SW480 (cell line): ENCODE measurements at places on chromosomes 4 and X.

DNA sequence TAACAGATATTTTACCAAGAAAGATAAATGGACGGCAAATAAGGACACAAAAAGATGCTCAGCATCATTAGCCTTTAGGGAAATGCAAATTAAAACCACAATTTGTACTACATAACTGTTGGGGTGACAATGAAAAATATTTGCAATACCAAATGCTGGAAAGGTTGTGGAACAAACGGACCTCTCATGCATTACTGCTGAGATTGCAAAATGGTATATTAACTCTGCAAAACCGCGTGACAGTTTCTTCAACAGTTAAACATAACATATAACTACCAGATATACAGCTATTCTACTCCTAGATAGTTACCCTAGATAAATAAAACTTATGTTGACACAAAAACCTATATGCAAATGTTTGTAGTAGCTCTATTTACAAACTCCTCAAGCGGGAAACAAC, 6.3 kb upstream of the OTC start:
- DNase-seq: no peak

GRCh38 chrX:39929379-39930025, 168.3 kb downstream of the BCOR start:
- DNase-seq: no peak

- no peak for DNase-seq
These were observed 1024.5 kb upstream of the PCDH10 start for GRCh38 chr4:132124624-132124974.

GRCh38 chr4:8792491-8792890, 79.1 kb downstream of the HMX1 start:
- DNase-seq: no peak

DNA sequence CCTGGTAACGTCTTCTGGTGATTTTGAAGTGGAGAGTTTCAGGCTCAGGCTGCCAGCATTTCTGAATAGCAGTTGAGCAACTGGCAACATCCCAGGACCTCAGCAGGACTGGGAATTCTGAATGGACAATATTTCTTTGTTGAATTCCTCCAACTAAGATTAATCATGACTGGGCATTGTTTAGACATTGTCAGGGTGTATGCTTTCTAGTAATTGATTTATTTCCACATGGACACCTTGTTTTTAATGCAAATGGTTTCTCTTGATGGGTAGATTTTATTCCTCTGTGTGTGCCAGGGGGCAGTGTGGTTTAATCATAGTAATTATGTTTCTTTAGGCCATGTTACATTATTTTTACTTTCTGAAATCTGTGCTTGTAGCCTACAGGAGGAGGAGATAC, 1004.7 kb upstream of the LCORL start:
- DNase-seq: no peak

GRCh38 chr4:3708103-3708510, 58.1 kb upstream of the ADRA2C start:
- no peak for DNase-seq

DNA sequence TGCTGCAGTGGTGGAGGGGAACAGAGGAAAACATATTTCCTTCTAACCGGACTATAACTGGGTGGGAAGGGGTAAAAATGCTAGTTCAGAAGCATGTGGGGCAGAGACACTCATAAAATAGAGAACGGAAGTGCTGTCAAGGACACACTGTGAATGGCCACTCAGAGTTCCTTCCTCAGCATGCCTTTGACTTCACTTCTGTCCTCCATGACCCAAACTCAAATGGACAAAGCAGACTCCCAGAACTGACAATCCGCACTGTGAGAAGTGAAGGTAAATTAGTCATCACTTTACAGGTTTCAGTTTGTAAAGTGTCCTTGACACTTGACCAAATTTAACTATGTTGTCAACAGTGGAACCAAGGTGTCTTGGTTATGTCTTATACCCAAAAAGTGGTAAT, 30.2 kb upstream of the ELF2 start:
- no peak for DNase-seq

DNA sequence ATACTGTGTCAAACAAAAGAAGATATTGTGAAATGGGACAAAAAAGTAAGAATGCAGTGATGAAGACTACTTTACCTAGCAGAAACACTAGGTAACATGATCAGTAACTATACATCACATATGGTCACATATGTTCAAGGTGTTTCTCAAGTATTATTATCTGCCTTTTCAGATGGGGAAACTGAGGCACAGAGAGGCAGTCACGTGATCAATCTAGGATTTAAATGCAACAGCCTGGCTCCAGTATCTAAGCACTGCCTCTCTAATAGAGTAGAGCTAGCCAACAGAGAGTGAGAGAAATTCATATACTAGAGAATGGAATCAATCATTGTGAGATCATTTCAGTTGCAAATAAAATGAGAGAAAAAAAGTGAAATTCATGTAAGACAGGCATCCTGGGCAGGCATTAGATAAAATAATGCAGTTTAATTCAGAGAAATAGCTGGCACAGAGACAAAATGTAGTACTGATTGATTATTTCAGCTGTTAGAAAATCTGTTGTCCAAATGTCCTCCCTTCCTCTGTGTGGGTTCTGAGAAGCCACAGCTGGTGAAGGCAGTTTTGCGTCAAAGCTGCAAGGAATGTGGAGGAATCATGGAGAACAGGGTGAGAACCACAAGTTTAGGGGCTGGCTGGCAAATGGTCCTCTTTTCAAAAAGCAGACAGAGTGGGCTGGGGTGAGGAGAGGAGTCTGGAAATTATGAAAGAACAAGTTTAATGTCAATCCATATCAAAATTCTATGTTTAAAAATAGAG, 26.0 kb downstream of the SMIM43 start:
- DNase-seq: no peak

- DNase-seq: no peak
These were observed 575.5 kb upstream of the NDST4 start for GRCh38 chr4:115688961-115689360.

DNA sequence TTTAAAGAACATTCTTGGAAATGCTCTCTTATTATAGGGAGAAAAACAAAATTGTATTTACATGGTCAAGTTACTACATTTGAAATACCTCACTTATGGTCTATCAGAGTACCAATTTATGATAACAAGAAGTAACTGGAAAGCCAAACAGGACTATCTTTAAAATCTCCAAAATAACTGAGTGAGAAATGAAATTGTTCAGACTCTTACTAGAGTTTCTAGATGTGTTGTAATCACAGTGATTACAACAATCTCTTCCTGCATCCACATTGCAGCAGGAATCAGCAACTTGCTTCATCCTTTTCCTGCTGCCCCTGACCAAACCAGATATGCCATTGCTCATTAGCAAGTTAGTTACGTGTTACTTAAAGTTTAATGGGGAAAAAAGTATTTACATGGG, 245.2 kb upstream of the SMIM31 start:
- no peak for DNase-seq

- DNase-seq: peak; percentile 28
These were observed 78.1 kb downstream of the BMP15 start for GRCh38 chrX:50988649-50989048.

DNA sequence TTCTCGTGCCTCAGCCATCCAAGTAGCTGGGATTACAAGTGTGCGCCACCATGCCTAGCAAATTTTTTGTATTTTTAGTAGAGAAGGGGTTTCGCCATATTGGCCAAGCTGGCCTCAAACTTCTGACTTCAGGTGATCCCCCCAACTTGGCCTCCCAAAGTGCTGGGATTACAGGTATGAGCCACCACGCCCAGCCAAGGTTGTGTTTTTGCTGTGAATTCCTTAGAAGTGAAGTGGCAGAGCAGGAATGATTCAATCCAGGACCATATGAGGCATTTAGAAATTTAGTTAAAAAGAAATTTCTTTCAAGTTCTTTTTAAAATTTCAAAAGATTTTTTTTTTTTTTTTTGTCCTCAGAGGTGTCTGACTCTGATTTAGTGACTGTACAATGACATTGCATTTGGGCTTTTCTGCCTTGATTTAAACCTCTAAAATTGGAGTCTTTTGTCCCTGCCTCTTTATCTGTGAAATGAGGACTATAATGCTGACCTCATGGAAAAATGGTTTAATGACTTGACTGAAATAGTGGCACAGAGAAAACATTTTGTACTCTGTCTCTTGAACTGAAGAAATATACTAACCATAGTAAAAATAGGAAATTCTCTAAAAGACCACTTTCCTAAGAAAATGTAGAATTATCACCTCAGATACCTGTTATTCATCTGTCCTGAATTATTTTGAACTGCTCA, 59.9 kb downstream of the CXCL13 start:
- DNase-seq: no peak

DNA sequence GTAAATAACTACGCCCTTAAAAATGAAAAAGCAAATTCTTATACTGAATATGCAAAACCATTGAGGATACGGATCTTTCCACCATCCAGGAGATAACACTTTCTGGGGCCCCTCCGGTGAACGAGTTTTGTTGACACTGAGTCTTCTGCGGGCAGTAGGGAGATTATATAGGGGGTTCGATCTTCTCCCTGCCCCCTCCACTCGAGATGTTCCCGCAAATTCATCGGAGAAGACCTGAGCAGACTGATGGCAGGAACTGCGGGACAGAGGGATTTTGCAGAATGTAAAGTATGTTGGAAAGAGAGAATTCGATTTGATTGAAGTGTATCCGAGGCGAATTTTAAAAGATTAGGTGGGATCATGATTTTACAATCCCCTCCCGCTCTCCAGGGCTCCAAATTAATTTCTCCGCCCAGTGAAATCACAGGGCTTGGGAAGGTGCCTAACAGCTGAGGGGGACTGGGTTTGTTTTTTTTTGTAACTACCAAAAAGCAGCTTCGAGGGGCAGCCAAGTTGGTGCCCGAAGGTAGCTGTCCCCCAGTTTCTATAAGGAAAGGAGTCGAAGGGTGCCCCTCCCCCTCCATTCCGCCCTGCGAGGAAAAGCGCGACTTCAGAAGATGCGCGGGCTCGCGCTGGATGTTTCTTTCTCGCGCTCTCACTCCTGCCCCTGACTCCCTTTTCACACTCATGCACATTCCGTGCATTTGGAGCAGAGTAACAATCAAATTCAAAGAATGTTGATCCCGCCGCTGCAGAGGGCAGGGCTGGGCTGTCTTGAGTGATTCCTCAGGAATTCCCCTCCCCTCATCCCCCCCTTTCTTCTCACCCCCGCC, 1.2 kb downstream of the TMEM255A start:
- no peak for DNase-seq

GRCh38 chr4:144666539-144667175, 20.7 kb downstream of the HHIP start:
- DNase-seq: peak; percentile 4

DNA sequence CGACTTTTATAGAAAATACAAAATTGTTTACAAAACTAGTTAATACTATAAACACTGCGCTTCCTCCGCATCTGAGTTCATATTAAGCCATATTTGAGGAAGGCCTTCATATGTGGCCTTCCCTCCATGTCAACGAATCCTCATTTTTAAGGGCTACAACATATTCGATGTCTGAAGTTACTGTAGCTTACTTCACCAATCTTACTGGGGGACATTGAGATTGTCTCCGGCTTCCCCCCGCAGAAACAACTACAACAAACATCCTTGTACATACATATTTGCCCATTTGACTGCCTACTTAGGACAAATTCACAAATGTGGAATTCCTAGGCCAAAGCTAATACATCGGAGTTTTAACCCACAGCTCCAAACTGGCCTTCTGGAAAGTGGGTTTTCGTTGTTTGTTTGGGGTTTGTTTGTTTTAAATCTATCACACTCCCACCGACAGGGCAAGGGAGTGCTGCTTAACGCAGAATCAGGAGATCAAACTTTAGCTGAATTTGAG, 581 bp upstream of the FAM114A1 start:
- no peak for DNase-seq

DNA sequence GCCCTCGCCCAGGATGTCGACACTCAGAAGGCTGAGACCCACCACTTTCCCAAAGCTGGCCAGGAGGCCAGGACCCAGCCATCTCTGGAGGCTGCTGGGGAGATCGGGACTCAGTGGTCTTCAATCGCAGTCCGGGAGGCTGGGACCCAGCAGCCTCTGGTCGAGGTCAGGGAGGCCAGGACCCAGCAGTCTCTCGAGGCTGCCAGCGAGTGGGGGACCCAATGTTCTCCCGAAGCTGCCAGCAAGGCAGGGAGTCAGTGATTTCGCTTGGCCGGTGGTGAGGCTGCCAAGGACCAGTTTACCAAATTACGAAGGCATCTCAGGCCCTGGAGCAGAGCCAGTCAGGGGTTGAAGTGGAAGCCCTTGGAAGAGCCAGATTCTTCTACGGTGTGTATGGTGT, 181.6 kb downstream of the NAF1 start:
- no peak for DNase-seq

DNA sequence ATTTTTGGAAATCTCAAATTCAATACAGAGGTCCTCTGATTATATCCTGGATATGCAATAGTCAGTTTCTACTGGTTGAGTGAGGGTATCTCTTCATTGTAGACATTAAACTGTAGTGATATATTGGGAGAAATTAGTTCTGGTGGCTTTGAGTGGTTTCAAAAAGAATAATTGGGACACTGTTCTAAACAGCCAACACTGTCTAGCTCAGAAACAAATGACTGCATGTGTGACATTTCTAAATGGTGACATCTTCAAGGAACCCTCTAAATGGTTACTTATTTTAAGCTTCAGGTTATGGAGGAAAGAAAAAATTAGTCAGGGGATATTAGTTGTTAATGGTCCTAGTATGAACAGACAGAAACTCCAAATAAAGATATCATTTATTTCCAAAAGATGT, 186.2 kb downstream of the LARP7 start:
- DNase-seq: no peak

DNA sequence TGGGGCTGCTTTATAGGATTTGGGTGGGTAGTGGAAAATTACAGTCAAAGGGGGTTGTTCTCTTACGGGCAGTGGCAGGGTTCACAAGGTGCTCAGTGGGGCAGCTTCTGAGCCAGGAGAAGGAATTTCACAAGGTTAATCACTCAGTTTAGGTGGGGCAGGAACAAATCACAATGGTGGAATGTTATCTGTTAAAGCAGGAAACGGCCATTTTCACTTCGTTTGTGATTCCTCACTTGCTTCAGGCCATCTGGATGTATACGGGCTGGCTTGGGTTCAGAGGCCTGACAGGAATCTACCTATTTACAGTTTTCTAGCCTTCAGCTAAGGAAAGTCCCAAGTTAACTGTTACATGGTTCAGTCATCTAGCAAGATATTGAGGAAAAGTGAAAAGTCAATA, 1003.5 kb downstream of the STPG2 start:
- no peak for DNase-seq

GRCh38 chrX:103776546-103776945, at the start of gene PLP1:
TSS of gene PLP1 (plus strand) at chrX:103776840. CDS start at chrX:103776996, 156 bp downstream.
- no peak for DNase-seq

- no peak for DNase-seq
These were observed 277.1 kb downstream of the ANKRD50 start for GRCh38 chr4:124435274-124435950.

- no peak for DNase-seq
These were observed 1.1 kb downstream of the RNF212 start for GRCh38 chr4:1112174-1112820.
